ENCODE measurements at places on chromosomes 13 and 19. TPM values are rescaled to one million over a fixed set of nuclear protein-coding genes. Genes with fewer than 3 reads are reported as not detected.

Gene FUT3
- total RNA-seq = not detected

DNA sequence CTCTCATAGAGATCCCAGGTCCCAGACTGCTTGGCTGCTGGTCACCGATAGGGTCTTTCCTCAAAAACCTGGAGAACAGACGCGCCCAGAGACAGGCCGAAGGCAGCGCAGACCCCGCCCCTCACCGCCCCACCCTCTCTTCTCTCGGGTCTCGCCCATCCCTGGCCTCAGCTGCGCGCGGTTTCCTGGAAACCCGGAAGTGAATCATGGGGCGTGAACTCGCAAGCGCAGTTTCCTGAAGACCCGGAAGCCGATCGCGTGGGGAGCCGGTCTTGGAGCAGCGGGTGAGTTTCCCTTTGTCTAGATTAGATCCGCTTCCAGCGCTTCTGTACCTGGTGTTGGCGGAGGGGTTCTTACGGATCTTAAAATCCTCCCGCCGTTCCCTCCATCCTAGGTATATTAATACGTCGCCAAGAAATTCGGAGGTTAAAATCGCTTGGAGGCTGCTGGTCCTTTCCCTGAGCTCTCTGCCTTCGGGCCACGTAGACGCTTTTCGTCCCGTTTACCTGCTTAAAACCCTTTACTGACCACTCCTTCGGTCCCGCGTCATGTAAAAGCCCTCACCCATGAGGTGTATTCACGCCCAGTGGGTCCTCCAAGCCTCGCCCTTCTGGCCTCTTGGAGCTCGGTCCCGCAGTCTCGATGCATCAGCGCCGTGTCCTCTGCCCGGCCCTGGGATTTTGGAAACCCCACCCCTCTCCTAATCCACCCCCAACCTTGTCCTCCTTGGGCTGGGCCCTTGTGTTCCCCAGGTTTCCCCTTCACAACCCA, at the start of gene ZNF578:
Gene ZNF578, plus strand, starts transcription at position 230 of the 771 bp plus-strand sequence. CDS start 48,293 bp downstream, outside the sequence.
- DNase-seq = peak; percentile 19

GRCh38 chr13:34868733-34869132, 73.3 kb upstream of the NBEA start:
- no peak for DNase-seq

DNA sequence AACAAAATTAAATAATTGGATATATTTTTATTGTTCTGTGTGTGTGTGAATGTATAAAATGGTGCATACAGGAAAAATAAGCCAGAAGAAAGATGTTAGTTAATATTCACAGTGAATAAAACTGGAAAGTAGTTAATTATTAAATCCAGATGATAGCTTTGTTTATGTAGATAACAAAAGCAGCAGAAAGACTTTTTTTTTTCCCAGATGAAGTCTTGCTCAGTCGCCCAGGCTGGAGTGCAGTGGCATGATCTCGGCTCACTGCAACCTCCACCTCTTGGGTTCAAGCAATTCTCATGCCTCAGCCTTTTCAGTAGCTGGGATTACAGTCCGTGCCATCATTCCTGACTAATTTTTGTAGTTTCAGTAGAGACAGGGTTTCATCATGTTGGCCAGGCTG, 140.1 kb downstream of the ZNF486 start:
- DNase-seq = no peak

DNA sequence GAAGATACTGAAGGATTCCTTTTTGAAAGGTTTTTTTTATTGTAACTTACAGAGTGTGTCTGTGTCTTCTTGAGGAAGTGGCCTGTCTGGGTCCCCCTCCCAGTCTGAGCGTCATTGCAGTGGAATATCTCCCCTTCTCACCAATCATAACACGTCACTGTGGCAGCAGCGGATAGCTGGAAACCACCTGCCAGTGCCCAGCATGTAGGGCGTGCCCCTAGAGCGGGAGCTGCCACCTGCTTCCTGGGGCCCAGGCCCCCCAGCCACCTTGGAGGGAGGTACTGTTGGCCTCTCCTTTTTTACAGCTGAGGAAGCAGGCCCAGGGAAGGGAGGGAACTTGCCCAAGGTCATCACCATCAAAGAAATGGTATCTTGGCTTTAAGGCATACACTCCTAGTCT, 4.6 kb upstream of the DNM2 start:
- DNase-seq = no peak

- DNase-seq = no peak
These were observed 12.8 kb upstream of the CEACAM3 start for GRCh38 chr19:41783612-41784011.

GRCh38 chr13:112669881-112670499, 19.8 kb upstream of the ATP11A start:
- no peak for DNase-seq

Data from gastrocnemius medialis (tissue), 4 donors.